ENCODE measurements at places on chromosomes 5 and 9.

DNA sequence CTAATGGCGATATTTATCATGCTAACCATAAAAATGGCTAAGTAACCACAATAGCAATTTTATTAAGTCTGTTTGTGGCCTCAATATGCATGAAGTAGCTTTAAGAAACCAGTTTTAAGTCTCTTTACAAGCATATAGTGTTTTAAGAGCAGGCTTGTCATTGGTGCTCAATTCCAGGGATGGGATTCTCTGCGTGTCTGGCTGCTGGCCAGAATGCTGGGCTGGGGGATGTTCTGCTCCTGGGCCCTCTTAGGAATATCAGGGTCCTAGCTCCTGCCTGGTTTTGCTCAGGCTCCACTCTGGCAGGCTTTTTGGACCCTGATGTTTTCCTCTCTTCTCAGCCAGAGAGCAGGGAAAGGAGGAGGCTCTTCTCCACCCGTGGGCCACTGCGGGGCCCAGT is 127.2 kb downstream of the PDE8B start:
- no peak for DNase-seq

GRCh38 chr5:169548315-169548714 is 35.3 kb upstream of the SPDL1 start:
- no peak for DNase-seq

DNA sequence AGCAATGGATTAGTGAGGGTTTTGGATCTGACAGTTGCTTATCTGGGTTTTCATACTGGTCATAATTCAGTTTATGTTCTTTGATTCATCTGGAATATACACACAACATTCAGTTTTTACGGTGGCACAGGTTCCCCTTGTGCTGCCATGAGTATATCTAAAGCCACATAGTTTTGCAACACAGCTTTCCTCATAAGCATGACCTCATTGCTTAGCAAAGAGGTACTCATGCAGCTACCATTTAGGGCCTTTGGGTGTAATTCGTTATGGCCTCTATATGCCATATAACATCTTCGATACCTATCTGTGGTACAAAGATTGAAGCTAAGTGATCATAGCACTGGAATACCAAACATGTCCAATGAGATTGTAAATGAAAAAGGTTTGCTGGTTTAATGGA is 2.9 kb upstream of the RBM22 start:
- DNase-seq, result peak; percentile 73

DNA sequence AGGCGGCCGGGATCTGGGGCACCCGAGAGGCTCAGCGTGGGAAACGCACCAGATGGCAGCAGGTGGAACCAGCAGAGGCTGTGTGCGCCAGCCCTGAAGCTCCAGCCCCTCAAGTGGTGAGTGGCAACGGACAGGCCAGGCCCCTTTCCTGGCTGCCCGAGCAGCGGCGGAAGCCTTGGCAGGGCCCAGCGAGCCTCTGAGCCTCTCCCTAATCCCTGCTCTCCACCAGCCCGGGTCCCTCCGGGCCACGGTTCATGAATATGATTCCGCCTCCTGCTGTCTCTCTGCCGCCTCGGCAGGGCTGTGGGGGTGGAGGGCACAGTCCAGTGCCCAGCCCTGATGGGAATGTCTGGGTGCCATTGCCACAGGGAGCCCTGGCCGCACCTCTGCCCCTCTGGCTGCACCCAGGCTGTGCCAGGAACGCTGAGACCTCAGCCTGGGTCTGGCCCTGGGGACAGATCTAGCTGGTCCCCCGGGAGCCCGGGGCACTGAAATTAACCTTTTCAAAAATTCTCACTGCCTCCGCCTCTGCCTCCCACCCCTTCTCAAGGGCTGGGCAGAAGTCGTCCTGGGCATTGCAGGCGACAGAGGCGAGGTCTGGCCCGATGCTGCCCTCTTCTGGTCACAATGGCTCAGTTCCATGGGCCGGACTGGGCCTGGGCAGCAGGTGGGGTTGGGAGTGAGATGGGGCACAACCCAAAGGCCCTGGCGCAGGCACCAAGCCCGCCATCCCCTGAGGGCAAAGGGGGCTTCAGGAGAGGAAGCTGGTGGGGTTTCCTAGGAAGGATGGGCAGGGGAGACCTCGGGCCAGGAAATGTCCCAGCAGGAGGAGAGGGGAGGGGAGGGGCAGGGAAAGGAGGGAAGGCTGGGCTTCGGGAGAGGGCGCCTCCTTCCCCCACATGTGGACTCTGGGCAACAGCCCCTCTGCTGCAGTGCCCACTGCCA is 20.3 kb downstream of the CCDC187 start:
- peak; percentile 51 for DNase-seq

- no peak for DNase-seq
These were observed 276.7 kb downstream of the CDH10 start for GRCh38 chr5:24368115-24368514.

- no peak for DNase-seq
These were observed 32.0 kb downstream of the FSD1L start for GRCh38 chr9:105479846-105480245.

DNA sequence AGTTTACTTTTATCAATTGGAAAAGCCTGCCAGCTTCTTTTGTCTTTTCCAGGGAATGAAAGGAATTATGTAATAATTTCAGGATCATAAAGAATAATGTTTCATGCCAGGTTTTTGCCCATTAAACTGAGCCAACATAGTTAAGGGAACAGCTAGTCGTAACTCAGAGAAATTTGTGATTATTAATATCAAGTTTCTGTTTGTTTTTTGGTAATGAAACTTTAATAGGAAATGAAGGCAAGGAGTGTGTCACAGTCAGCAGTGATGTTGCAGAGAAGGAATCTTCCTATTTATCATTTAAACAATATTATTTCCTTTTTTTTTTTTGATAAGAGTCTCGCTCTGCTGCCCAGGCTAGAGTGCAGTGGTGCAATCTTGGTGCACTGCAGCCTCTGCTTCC is 10.7 kb downstream of the NFIL3 start:
- no peak for DNase-seq

DNA sequence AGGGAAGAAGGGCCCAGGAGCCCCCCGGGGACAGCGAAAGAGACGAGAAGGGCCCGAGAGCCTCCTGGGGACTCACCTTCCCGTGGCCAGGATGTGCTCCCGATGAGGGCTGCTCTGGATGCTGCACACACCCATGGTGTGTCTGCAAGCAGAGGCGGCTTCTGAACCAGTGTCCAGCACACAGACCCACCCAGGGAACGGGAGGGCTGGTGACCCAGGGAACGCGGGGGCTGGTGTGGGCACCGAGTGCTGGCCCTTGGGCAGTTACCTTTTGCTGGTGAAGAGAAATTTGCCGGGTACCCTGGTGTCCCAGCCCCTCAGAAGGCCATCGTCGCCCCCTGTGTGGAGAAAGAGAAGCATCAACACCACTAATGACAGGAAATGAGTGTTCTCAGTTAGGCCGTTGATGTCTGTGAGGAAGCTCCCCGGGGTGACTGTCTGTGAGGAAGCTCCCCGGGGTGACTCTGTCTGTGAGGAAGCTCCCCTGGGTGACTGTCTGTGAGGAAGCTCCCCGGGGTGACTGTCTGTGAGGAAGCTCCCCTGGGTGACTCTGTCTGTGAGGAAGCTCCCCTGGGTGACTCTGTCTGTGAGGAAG is 13.2 kb downstream of the MRPL41 start:
- DNase-seq, result peak; percentile 12

DNA sequence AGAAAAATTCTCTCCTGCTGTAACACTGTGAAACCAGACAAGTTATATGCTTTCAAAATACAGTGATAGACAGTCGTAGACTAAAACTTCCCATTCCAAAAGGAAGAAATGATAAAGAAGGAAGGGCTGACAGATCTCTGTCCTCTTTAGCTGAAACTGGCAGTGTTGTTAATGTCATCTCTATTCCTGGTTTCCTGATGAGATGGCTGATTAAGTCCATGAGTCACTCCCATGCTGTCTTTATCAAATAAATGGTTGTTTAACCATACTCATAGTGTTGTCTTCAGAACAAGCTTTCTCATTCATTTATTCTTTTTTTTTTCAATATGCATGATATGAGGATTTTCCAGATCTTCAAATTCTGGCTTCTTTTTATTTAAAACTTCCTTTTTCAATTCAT is 952.2 kb upstream of the WWC1 start:
- DNase-seq, result no peak

DNA sequence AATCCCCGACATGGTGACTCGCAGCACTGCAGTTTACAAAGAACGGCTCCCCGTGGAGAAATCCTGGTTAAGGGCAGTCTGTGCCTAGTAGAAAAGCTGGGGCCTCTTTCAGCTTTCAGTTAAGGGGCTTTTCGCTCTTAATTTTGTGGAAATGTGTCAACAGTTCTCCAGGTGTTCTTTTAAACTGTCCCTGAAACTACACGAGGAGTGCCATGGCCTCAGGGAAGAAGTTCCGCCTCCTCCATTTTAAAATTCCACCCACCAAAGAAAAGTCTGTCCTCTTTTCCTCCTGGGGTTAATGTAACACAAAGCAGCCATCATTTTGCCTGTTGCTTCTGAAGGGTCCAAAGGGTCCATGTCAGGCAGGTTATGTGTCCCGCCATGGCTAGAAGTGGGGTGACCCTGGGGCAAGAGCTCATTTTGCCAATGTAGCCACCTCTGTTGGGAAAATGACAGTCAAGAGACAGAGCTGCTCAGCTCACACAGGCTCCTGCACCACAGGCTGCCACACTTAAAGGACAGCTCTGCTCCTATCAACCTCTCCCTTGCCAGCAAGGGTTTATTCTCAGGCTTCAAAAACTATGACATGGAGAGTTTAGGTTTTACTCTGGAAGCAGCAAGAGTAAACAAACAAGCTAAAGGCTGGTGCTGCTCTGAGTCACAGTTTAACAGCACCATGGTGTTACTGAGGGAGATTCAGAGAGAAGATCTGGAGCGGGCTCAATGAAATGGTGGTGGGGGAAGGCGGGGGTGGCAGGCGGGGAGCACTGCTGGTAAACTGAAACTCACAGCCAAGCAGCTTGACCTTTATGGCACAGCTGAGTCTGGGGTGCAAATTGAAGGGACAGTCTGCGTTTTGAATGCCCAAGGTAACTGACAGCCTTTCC is 3.2 kb downstream of the WHRN start:
- no peak for DNase-seq

- peak; percentile 79 for DNase-seq
These were observed 37.0 kb downstream of the MAMDC2 start for GRCh38 chr9:70080481-70081119.

GRCh38 chr9:26744191-26744965 is 148.2 kb downstream of the CAAP1 start:
- DNase-seq, result peak; percentile 12

DNA sequence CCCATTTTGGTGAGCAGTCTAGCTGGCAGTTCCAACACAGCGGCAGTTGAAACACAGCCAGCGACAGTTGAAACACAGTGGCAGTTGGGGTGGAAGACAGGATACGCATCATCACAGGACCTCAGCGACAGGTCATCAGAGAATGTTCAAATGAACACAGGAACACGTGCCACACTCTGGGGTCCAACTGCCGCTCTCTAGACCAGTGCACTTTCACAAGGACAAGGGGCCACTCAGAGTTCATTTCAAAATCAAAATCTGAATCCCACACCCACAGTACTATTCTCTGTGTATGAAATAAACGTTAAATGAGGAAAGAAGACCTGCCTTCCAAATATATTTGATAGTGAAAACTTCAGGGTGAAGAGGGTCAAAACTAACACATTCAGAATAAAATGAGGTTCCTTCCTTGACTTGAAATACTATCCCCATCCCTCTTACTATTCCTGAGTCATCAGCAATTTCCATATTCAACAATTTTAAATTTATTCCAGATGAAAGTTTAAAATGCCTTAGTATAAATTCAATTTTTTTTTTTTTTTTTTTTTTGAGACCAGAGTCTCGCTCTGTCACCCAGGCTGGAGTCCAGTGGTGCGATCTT is 53.0 kb upstream of the SIMC1 start:
- no peak for DNase-seq

DNA sequence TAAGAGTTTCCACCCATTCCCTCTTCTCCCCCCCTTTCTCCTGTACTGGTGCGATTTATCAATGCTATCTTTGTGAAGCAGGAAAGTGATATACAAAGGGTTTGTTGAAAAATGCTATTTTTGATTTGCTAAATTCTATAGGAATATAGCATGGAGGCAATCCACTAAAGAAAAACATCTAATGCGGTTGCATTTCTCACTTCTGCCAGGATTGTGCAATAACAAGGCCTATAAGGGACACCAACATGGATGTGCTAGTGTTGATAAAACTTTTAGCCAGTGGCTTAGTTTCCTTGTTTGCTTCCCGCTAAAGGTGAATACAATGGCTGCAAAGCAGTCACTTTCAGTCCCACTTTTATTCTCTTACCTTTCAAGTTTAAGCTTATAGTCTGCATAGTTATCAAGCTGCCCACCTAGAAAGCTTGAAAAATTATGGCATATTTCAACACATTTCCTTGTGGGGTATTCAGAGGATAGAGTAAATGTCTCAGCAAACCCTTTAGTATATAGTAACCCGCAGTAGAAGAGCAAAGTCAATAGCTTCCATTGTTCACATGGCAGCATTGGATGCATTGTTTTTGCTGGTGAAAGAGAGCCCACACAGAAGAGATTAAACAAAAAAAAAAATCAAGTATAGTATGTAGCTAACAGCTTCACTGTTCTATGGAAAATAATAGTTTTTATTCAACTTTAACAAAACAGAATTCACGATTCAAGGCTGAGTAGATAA is 674.6 kb upstream of the SEMA6A start:
- no peak for DNase-seq

DNA sequence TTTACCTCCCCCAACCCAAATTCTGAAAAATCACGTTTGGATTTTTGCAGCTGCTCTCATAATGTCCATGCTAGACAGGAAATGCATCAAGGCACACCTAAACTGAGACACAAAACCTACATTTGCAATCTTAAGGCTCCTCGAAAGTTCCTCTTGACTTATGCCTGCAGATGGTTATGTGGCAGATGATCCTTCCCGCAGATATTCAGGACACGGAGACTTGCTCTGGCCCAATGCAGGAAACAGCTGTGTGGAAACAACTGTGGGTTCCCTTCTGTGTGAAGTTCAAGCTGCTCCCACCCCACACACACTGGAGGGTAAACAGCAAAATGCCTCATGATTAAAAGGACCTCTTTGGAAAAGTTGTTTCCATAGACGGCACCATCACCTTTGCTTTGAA is 253.8 kb downstream of the EBF1 start:
- no peak for DNase-seq

DNA sequence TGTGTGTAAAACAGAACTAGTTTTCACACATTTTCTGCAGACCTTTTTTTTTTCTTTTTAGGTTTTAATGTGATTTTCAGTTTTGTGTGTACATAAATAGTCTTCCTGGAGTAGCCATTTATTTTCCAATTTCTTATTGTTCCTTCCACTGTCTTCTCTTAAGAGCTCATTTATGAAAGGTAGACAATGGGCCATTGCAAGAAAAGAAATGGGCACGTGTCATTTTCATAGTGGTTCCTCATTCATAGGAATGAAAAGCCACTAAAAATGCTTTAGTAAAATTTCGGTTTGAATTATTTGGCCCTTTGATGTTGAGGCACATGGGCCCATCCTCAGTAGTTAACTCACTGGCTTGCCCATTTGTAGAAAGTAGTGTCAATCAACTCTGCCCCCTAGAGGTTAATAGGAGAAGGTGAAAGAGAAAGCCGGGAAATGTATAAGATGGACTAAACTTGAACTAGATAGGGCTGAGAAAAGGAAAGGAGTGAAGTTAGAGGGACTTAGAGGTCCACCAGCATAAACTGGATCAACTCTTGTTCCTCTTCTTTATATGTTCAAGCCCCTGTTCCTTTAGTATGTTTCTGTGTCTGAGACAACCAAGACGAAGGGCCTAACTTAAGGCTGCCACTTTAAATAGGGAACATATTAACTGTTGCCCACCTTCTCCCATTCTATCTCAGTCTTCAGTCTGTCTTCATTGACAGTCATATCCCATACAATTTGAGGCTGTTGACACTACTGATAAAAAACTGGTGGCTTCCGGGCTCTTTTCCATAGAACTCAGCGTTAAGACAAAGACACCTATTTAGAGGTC is 72.6 kb downstream of the SMARCA2 start:
- peak; percentile 46 for DNase-seq

Data from MV-4-11 (cell line).